ENCODE measurements at places on chromosomes 1 and 21.
A peak's percentile ranks its signal among the peaks of the same experiment; 100 is the strongest.

DNA sequence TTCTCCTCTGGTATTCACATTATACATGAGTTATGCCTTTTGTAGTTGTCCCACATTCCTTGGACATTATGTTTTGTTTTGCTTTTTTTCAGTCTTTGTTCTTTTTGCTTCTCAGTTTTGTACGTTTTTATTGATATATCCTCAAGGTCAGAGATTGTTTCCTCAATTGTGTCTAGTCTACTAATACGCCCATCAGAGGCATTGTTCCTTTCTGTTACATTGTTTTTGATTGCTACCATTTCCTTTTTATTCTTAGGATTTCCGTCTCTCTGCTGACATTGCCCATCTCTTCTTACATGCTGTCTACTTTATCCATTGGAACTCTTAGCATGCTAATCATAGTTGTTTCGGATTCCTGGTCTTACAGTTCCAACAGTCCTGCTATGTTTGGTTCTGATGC, 27.8 kb upstream of the MPC2 start:
- DNase-seq: no peak

DNA sequence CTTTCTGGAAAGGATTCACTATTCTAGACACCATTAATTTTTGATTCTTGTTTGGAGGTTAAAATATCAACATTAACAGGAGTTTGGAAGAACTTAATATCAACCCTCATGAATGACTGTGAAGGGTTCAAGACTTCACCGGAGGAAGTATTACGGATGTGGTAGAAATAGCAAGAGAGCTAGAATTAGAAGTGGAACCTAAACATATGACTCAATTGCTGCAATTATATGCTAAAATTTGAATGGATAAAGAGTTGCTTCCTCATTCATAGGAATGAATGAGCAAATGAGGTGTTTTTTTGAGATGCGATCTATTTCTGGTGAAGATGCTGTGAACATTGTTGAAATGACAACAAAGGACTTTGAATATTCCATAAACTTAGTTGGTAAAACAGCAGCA, 77.9 kb upstream of the TNFSF4 start:
- DNase-seq: no peak

DNA sequence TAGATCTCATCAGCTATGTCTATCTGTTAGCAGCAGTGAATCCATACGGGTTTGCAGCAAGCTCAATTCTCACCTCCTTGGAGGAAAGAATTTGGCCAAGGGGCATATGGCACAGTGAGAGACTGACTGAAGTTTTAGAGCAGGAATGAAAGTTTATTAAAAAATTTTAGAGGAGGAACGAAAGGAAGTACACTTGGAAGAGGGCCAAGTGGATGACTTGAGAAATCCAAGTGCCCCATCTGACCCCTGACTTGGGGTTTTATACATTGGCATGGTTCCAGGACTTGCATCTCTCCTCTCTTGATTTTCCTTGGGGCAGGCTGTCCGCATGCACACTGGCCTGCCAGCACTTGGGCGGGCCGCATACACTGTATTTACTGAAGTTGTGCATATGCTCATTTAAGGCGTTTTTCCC, 9.2 kb upstream of the OSBPL9 start:
- DNase-seq: peak; percentile 63

DNA sequence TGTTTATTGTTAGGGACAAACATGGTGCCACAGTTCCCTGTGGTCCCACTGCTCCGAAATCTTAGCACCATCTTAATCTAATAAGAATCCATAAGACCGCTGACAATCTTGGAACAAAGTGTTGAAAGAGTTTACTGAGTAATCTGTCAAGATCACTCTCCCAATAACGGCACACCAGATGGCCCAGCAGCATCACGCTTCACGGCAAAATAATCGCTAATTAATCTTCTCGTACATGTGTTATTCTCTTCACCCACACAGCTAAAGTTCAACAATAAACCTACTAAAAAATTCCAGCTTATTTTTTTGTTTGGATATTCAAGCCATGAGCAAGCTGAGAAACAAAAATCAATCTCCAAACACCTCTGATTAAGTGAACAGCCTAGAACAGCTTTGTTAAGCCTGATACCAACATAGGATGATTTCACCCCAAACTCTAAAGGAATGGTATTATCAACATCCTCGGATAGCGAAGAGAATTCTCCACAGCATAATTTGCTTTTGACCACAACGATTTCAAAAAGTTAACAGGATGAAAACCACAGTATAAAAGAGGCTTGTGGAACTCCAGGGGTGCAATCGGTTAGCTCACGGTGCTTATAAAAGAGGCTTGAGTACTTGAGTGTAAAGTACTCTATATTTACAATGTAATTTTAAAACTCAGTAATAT, 329.9 kb upstream of the GREM2 start:
- DNase-seq: no peak

DNA sequence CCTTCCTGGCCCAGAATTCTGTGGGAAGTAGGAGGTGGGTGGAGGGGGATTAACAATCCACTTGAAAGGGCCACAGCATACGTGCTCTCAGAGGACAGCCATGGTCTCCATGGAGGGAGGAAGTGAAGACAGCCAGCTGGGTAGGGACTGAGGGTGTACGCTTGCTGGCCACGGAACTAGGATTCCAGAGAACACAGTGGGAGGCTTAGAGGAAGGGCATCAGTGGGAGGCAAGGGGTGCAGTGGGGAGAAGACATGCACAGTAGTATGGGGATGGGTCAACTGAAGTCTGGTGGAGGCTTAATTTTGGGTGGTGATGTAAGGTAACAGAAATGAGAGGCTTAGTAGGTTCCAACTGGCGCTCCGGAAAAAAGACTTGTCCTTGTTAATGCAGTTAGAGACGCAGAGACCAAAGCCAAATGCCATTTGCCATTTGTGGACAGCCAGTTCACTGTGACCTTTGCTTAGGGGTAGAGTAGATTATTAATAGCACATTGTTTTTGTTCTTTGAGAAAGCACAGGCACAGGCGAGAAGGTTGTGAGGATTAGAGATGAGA, 103.0 kb downstream of the ZSCAN20 start:
- peak; percentile 57 for DNase-seq
